ENCODE measurements at places on chromosomes 16 and 17.

DNA sequence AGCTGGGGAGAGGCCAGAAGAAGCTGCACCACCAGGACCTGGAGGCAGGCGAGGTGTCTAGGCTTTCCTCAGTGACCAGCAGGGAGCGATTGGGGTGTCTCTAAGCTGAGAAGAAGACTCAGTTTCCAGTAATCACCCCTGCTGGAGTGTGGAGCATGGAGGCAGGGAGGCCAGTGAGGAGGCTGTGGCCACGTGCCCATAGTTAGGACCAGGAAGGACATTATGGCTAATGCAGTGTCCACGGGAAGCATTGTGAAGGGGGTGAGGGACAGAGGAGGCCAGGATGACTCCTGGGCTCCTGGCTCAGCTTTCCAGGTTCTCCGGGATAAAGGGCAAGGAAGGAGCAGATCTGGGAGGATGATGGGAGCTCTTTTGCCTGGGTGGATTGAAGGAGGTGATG, 5.7 kb downstream of the KRT13 start:
- no peak for DNase-seq

- no peak for DNase-seq
Observed at GRCh38 chr17:33342025-33342424, 48.9 kb upstream of the ASIC2 start.

GRCh38 chr16:4101421-4102219, 14.6 kb downstream of the ADCY9 start:
- DNase-seq, result no peak

- DNase-seq, result no peak
Observed at GRCh38 chr16:19118938-19119431, 5.2 kb downstream of the ITPRIPL2 start.

- no peak for DNase-seq
Observed at GRCh38 chr17:81723651-81724209, 11.6 kb downstream of the SLC25A10 start.

GRCh38 chr16:9966569-9967157, 215.6 kb downstream of the GRIN2A start:
- peak; percentile 32 for DNase-seq

Data from GM10248 (cell line).